ENCODE measurements at places on chromosomes 5 and 9.

DNA sequence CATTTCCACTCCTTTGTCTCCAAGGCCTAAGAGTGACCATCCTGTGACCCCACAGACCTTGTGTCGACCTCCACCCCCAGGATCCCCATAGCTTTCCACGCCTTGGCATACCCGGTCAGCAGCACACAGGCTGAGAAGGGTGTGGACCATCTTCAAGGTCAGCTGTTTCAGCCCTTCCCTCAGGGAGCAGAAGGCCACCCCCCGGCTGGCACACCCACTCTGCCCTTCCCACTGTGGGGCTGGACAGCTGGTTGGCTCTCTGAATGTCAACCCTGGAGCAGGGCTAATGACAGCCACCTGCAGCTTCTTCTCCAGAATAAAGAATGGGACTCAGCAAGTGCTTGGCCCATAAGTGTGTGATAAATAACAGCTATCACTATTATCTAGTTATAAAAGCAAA is 93.1 kb downstream of the OLFM1 start:
- DNase-seq: no peak

DNA sequence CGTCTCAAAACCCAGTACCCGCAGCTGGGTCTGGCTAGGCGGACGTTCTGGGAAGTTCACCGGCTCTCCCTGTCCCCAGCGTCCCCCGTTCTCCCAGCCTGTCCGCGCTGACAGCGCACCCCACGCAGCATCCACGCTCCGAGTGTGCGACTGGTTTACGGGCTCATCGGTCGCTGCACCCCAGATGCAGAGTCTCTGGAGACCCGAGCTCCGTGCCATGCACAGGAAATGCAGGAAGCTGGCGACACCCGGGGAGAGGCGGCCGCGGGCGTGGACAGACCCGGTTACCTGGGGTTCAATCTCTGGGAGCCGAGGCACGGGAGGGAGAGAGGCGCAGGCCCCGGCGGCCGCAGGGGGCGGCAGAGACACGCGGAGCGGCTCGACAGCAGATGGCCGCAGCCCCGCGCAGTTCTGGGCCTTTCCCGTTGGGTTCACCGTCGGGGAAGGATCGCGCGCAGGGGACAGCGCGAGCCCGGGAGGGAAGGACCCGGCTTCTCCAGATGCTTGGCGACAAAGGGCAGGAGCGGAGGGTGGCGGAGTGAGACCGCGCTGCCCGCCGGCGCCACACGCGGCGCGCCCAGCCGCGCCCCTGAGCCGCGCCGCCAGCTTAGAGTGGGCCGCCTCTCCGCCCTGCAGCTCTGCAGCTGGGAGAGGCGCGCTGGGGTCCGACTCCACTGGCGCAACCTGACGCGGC is 558 bp downstream of the SHROOM1 start:
- DNase-seq: peak; percentile 45

DNA sequence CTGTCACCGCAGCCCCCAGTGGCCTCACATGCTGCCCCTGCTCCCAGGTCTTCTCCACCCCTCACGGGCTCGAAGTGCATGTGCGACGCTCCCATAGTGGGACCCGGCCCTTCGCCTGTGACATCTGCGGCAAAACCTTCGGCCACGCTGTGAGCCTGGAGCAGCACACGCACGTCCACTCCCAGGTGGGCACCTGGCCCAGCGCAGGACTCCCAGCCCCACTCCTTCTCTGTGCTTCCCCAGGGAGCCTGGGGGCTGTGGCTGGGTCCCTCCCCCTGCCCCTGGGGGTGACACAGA is 10.5 kb downstream of the GFI1B start:
- no peak for DNase-seq

DNA sequence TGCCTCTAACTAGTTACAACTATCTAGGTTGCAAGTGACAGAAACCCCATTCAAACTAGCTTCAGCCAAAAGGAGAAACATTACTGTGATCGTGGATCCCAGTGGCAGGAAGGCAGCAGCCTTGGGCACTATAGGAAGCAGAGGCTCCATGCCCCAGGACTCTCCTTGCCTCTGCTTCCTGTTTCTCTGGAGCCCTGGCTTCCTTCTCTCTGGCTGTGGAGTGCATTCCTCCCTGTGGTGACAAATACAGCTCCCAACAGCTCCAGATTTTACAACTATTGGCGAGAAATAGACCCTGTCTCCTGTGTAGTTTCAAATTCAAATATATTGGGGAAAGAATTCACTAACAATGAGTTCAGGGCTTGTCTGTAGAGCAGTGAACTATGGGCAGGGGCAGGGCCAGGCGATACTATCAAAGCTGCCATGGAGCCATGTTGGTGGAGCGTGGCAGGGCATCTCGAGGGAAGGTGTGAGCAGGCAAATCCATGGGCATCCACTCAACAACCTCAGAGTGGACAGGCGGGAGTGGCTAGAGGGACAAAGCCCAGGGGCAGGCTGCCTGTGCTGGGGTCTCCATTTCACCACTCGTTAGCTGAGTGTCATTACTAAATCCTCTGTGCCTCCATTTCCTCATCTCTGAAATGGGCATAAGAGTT is 189.5 kb downstream of the ERCC6L2 start:
- no peak for DNase-seq

DNA sequence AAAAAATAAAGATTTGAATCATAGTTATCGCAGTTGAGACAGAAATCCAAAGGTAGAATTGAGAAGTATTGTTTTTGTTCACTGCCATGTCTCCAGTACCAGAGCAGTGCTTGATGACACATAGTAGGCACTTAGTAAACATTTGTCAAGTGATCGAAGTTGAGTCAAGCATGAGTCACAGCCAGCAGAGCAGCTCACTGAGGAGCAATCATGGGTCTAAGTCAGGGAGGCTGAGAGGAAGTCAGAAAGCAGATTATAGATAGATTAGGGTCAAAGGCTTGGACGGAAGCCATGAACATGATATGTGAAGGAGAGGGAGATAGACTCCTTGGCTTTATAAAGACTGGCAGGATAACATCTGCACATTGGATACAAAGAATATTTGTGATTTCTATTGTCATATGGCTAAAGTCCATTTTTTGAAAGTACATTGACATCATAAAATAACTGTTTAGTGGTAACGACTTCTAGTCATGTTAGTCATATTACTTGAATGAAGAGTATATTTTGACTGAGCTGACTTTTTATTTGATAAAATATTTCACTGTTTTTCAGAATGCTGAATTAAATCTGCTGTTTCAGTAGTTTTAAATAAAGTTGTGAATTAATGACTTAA is 168.5 kb downstream of the RAB3C start:
- no peak for DNase-seq

DNA sequence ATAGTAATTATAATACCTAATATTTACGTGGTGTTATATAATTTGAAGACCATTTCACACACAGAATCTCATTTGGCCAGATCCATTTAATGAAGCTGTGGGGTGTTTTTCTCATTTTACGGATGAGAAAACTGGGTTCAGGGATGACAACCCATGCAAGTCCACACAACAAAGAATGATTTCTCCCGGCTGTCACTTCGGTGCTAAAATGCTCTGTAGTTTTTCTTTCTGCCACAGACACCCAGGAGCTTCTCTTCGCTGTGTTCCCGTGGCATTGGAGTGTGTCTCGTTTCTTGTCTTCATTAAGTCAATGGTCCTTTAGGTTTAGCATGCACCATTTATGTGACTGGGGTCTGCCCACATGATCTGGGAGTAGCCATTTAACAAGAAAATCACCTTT is 308.5 kb downstream of the ENC1 start:
- no peak for DNase-seq

GRCh38 chr5:74471875-74472274 is 168.7 kb downstream of the ENC1 start:
- no peak for DNase-seq

GRCh38 chr5:74446725-74447241 is 193.7 kb downstream of the ENC1 start:
- DNase-seq: no peak

- DNase-seq: no peak
Measured at GRCh38 chr9:18921366-18922075, 111.5 kb downstream of the SAXO1 start.

GRCh38 chr9:89426384-89426961 is 71.4 kb downstream of the SEMA4D start:
- no peak for DNase-seq
